GM18507 (cell line): ENCODE measurements at places on chromosomes 13 and 19.

- DNase-seq, result no peak
Measured at GRCh38 chr19:45045671-45046353, 7.0 kb downstream of the CLASRP start.

GRCh38 chr13:26980099-26981031, 191.2 kb downstream of the USP12 start:
- DNase-seq, result no peak

DNA sequence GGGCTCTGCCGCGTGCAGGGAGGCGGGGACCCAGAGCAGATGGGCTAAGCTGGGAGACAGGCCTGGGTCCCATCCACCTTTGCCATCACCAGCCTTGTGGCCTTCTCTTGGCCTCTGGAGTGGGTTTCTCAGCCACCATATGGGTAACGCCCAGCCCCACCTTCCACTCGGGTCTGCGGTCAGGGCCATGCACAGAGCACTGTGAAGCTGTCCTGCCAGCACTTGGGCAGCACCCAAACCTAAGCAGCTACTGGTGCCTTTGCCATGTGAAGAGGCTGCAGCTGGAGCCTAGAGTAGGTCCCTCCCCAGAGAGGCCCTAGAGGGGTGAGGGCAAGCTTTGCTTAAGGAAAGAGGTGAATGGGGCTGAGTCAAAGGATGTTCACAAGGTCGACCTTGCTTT, 24.1 kb upstream of the NPAS1 start:
- DNase-seq, result no peak

- DNase-seq, result no peak
Measured at GRCh38 chr19:12015015-12015752, 20.3 kb downstream of the ZNF433 start.
